Naive thymus-derived CD4-positive, alpha-beta T cell (primary cell): ENCODE measurements at places on chromosomes 11 and 22.

GRCh38 chr11:123439616-123440015 is 9.5 kb downstream of the GRAMD1B start:
- no peak for DNase-seq

DNA sequence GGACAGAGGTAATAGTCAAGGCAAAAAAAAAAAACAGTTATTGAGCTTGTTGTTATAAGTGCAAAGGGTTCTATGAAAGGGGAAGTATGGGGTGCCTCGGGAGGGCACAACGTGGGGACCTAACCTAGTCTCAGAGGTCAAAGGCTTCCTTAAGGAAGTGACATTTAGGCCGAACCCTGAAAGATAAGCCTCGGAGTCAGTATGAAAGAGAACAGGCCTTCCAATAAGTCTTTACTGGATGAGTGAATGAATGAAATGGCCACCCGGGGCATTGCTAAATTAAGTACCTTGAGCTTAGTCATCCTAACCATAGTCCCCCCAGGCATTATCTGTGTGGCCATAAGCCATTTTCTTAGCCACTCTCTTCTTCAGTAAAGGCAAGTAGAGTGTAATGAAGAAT is 19.7 kb downstream of the FLI1 start:
- no peak for DNase-seq

GRCh38 chr11:61922539-61922938 is 5.2 kb upstream of the RAB3IL1 start:
- no peak for DNase-seq

DNA sequence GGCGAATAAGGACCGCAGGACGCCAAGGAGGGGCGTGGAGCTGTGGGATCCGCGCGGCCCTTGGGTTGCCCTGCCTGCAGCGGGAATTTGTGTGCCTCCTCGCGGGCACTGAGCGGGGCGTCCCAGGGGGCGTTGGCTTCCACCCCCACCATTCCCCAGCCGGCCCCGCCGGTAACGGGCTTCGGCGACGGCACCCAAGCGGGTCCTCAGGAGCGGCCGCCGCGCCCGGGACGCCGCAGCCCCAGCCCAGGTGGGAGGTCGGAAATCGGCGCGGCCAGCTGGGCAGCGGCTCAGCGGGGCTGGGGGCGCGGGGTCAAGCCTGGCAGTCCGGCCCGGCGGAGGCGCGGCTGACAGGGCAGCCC is 320 bp downstream of the CLTCL1 start:
- no peak for DNase-seq

- no peak for DNase-seq
These were observed 876.3 kb downstream of the FAM181B start for GRCh38 chr11:81857386-81857785.

DNA sequence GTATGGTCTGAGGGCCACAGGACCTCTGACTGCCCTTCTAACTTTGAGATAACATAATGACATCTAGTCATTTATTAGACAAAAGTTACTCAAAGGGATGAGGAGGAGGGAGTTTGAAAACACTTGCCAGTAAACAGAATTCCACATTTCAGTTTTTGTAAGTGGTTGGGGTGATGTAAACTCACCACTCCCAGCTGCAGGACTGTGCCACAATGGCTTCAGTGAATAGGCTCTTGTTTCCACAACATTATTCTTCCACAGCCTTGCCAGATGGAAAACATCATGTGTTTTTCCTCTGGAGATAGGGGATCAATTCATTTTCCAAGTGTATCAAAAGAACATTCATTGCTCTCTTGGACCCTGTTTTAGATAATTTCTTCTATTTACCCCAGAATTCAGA is 147.2 kb upstream of the BDNF start:
- DNase-seq: no peak

- DNase-seq: no peak
These were observed 27.2 kb downstream of the GNB1L start for GRCh38 chr22:19827341-19828034.
